ENCODE measurements at places on chromosomes 16 and 17. TPM values are rescaled to one million over a fixed set of nuclear protein-coding genes. Genes with fewer than 3 reads are reported as not detected.

GRCh38 chr16:88287219-88287618 lies 95.5 kb upstream of the ZNF469 start:
- peak; percentile 40 for DNase-seq

DNA sequence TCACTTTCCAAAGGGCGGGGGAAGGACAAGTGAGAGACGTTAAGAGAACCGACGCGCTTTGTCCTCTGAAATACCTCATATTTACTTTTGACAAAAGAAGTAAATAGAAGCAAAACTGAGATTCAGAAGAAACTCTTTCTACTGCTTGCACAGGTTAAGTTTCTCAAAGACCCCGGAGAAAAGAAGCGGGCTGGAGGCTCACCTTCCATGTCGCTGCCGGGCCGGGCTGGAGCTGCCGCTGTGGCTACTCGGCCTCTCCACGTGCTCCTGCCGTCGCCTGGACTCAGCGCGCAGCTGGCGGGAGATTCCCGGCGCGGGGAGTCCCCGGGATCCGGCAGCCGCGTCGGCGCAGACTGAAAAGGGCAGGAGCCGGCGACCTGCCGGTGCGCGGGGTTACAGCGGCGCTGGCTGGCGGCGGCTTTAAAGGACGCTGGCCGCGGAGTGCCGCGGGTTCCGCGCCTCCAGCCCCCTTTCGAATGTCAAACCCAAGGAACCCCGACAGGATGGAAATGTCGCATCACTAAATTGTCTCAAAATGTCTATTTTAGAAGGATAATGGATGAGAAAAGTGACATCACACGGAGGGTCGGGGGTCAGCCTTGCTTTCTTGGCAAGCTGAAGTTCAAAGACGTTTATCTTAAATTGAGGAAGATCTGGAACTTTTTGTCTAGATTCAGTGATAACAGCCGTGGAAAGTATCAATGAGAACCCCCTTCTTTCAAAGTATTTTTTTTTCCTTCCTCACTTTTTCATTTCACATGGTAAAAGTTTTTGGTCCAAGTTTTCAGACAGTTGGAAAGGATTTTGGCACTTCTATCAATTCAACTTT lies at the start of gene IKZF3:
TSS of gene IKZF3 (minus strand) at position 395 of the 829 bp plus-strand sequence. CDS start at position 209, 186 bp downstream.
- DNase-seq, result peak; percentile 93

DNA sequence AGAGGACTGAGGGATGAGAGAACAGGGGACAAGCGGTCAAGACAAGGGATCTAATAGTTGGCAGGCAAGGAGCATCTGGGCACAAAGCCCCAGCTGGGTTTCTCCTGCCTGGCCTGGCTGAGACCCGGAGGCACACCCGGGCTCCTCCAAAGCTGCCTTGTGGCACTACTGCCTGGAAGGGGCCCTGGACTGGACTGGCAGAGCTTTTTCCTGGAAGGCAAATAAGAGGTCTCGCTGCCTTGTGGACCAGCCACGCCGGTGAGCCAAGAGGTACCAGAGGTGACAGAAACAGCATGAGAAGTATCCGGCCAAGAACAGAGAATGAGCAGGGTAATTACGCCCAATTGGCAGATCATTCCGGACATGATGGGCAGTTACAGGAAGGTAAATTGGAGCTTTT lies 64.6 kb downstream of the GTF3C1 start:
- no peak for DNase-seq

SOX15 gene
- total RNA-seq, result 0.29 TPM

DNA sequence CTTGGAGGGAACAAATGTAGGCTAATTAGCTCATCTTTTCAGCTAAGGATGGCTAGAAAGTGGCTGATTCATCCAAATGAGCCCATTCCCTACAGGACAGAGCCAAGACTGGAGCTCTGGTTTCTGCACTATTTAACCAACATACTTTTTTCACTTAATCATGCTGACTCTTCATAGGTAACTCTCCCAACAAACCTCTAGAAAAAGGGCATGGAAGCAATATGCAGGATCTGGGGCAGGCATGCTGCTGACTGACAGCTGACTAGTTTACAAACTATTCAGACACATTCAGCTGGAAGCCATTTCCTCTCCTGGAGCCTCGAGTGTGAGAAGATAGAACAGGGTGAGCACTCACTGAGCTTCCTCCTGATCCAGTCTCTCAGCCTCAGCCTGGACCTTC lies 6.2 kb downstream of the BECN1 start:
- DNase-seq, result no peak

MYH13 gene
- total RNA-seq, result not detected

DNA sequence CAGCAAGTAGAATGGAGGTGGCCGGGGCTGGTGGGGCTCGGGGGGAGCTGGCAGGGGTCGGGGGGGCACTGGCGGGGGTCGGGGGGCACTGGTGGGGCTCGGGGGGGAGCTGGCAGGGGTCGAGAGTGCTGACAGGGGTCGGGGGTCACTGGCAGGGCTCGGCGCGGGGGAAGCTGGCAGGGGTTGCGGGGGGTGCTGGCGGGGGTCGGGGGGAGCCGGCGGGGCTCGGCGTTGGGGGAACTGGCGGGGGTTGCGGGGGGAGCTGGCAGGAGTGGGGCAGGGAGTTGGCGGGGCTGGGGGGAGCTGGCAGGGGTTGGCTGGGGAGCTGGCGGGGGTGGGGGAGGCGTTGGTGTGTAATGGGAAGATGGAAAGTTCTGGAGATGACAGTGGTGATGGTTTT lies 25.1 kb downstream of the CCDC57 start:
- no peak for DNase-seq

DNA sequence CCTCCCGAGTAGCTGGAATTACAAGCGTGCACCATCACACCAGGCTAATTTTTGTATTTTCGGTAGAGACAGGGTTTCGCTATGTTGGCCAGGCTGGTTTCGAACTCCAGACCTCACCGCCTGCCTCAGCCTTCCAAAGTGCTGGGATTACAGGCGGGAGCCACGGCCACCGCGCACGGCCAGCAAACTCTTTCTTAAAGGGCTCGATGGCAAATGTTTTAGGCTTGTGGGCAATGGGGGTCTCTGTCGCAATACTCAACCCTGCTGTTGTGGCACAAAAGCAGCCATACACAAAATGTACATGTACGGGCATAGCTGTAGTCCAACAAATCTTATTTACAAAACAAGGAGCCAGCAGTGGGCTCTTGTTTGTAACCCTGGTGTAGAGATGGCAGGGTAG lies 18.4 kb downstream of the PARN start:
- DNase-seq, result no peak

DNA sequence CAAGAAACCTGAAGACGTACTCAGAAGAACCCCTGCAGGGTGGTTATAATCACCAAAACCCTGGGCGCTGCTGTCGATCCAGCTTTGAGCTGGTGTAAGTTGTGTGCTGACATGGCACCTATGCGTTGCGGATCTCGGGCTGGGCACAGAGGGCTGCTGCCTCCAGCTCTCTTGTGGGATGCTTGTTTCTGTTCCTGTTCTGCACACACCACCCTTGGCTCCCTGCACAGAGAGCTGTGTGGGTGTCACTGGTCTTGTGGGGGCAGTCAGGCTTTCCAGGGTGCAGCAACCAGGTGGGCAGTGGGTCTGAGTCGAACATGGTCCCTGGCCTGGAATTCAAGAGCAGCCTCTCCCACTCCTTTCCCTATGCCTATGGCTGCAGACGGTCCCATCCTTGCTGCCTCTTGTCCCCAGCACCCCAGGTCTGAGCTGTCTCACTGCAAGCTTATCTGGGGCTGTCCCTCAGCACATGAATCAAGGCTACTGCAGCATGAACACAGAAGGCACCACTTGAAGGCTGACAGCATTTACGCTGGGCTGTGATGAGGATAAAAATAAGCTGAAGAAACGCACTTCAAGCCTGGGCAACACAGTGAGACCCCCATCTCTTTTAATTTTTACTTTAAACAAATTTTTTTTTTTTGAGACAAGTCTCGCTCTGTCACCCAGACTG lies 20.1 kb downstream of the ZNF276 start:
- DNase-seq, result no peak

PDF gene
- total RNA-seq, result 17.6 TPM

DNA sequence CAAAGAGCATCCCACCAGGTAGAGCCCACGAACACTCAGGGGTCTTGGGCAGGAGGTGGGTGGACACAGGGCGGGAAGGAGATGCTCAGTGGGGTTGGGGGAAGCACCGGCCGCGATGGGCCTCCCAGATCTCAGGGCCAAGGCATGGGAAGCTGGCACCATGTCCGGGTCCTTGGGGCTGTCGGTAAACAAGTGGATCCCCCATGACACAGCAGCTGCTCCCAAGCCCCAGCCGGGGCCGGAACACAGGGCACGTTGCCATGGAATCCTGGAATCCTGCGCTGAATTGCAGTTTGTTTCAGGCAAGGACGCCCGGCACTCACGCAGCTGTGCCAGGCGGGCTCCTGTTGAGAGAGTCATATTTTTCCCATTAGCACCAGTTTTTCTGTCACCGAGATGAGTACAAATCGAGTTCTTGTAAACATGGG lies 23.0 kb upstream of the CHMP6 start:
- DNase-seq, result no peak

- no peak for DNase-seq
These were observed 1.3 kb downstream of the NLK start for GRCh38 chr17:28043741-28044140.

HS3ST2 gene
- total RNA-seq, result not detected

DNA sequence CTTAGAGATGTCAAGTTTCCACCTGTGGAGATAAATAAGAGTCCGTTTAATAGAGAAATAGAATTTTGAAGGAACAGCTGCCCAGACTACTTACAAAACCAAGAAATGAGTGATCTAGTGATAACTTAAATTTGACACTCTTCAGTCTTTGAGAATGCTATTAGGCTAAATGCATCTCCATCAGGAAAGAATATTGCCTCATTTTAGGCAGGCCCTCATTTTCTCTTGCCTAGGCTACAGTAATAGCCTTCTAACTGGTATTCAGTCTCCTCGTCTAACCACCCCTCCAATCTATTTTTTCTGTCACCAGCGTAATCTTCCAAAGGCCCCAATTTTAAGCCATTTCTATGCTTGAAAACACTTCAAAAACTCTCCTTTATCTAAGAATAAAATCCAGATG lies 537.8 kb upstream of the CA10 start:
- DNase-seq, result no peak

DNA sequence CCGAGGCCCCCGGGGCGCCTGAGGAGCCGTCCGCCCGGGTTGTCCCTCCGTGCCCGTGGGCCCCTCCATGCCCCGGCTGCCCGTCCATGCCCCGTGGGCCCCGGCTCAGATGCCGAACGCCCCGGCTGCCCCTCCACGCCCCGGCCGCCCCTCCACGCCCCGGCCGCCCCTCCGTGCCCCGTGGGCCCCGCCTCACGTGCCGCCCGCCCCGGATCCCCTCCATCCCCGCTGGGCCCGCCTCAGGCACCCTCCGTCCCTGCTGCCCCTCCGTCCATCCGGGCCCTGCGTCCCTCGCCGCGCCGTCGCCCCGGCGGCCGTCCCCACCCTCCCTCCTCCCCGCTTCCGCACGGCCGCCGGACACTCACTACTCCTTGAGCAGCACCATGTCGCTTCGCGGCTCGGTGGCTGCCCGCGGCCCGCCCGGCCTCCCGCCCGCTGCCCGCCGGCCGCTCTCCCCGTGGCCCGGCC lies 382 bp downstream of the PITPNA start:
- no peak for DNase-seq

SCN4A gene
- 0.75 TPM for total RNA-seq

DNA sequence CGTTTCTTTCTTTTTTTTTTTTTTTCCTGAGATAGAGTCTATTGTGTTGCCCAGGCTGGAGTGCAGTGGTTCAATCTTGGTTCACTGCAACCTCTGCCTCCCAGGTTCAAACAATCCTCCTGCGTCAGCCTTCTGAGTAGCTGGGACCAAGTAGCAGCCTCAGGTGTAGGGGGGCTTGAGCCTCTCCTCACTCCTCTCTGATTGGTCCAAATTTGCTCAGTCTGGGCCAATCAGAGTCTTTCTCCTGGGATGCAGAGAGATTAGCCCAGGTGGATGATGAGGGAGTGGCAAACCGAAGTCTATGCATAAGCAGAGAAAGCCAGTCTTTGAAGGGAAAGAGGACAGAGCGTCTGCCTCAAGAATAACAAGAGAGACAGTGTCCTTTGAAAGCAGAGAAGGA lies 99.0 kb downstream of the BMERB1 start:
- DNase-seq, result no peak

SLC35G6 gene
- total RNA-seq, result not detected

CDH1 gene
- total RNA-seq, result 2.4 TPM

CRYM gene
- not detected for total RNA-seq

GRCh38 chr16:86725401-86725800 lies 147.1 kb downstream of the FOXL1 start:
- DNase-seq, result no peak

DNA sequence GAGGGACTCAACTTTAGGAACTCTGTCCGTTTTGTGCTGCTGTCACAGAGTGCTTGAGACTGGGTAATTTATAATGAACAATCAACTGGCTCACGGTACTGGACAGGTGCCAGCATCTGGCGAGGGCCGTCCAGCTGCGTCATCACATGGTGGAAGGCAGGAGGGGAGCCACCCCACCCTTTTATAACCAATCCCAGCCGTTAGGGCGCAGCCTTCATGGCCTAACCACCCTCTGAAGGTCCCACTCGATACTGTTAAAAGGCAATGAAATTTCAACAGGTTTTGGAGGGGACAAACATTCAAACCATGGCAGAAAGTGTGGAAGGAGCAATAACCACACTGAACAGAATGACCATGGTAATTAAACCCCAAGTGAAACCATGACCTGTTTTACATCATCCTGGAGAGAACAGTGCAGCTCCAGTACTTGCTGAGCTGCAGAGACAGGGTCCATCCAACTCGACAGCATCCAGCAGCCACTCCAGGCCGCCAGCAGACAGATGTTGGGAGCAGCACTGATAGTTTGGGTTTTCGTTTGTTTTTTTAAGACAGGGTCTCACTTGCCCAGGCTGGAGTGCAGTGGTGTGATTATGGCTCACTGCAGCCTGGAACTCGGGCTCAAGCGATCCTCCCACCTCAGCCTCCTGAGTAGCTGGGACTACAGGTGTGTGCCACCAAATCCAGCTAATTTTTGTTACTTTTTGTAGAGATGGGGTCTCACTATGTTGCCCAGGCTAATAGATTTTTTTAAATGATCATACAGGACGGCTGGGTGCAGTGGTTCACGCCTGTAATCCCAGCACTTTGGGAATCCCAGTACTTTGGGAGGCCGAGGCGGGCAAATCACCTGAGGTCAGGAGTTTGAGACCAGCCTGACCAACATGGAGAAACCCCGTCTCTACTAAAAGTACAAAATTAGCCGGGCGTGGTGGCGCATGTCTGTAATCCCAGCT lies 11.0 kb downstream of the CHMP6 start:
- DNase-seq, result peak; percentile 22

DNA sequence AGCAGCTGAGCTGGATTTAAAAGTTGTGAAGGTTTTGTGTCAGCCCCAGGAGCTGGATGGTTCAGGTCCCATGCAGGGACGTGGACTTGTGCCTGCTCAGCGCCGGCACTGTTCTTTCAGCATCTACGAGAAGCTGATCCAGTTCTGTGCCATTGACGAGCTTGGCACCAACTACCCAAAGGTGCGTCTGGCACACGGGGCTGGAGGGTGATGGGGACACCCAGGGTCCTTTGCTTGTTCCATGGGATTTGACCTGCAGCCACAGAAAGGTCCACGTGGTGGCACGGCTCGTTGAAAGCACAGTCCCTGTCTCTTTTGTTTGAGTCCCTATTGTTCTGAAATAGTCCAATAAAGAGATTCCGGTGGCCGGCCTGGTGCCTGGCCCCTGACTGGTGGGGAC lies 18.1 kb upstream of the ITGB4 start:
- no peak for DNase-seq

Measured in activated CD4-positive, alpha-beta memory T cell treated with anti-CD3 and anti-CD28 coated beads for 36 hours (primary cell).